ENCODE measurements at places on chromosomes 12 and 14.

DNA sequence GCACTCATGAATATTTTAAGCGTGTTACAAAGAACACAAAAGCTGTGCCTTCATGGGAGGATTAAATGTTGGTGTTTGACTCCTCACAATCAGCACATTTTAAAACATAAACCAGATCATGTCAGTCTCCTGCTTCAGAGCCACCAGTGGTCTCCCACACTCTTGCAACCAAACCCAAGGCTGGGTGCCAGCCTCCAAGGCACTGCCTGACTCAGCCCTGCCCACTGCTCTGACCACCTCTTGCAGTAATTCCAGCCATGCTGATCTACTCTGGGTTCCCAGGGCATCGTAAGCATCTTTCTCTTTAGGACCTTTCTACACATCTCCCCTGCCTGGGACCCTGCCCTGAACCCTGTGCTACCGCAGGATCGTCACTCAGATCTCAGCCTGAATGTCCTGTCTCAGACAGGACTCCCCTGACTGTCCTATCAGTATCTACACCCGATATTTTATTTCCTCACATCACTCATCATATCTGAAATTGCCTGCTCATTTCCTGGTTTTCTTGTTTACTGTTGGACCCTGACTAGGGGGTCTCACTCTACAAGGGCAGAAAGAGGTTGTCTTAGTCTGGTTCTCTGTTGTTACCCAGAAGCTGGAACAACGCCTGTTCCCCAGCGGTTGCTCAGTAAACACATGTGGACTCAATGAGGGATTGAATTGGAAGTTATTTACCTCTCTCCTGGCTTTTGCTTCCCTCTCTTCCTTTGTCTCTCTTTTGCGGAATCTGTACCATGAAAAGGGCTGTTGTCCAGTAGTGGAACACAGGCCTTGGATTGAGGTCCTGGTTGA, 449.8 kb downstream of the RAD51B start:
- DNase-seq = no peak

DNA sequence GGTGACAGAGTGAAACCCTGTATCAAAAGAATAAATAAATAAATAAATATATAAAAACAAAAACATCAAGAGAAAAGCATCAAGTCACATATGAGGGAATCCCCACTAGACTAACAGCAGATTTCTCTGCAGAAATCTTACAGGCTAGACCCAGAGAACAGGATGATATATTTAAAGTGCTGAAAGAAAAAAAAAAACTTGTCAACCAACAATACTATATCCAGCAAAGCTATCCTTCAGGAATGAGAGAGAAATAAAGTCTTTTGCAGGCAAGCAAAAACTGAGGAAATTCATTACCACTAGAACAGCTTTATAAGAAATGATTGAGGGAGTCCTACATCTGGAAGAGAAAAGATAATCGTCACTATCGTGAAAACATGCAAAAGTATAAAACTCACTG, 6.4 kb upstream of the SFSWAP start:
- no peak for DNase-seq

GRCh38 chr14:56501909-56502530, 77.6 kb upstream of the TMEM260 start:
- no peak for DNase-seq

DNA sequence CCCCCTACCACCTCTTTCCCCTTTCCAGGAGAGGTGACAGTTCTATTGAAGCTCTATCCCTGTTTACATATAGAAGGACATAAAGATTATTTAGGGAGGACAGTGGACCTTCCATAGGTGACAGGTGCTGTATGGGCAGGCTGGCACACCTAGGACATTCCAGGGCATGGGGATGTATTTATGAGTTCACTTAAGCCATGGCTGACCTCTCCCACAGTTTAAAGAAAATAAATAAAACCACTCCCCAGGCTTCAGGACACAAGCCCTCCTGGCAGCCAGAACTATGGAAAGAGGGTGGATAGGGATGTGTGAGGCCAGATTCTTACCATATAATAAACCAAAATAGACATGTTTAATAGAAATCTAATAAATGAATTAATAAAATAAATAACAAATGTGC, 85.6 kb upstream of the HOXC13 start:
- DNase-seq = no peak

DNA sequence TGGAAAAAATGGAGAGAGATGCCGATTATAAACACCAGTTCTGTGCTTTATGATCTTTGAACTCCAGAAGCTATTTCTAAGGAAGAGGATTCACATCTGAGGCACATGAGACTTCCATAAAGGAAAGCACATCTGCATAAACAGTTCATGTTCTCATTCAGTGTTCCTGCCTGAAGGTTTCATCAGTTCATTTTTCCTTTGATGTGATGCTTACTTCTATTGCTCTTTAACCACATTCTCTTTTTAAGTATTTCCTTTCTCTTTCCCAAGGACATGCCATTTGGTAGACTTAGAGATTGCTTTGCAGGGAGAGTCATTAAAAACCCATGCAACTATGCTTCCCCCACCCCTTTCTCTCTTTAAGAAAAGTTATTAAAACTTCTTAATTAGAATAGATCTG, 387.0 kb upstream of the FLRT2 start:
- no peak for DNase-seq

- peak; percentile 27 for DNase-seq
Measured at GRCh38 chr14:72961579-72962335, 35.5 kb downstream of the DCAF4 start.

DNA sequence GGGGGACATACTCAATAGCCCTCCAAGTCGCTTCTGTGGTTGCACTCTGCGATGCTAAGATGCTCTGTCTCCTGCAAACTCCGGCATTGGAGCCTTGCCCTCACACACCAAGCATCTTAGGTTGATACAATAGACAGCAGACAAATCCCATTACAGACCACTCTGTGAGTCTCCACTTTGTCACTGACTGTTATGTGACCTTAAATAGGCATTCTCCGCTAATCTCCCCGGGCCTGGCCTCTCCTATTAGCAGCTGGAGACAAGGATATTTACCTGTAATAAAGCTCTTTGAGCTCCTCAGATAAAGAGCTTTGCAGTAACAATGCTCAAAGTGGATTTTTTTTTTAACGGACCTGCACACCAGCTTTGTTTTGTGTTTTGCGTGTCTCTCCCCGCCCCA, 479.7 kb upstream of the TBX3 start:
- DNase-seq = no peak

GRCh38 chr12:130677957-130678558, 38.0 kb downstream of the RIMBP2 start:
- no peak for DNase-seq

- no peak for DNase-seq
Measured at GRCh38 chr12:96375841-96376604, 24.2 kb downstream of the CDK17 start.
